ENCODE measurements at places on chromosomes 2 and 18.
A peak's percentile ranks its signal among the peaks of the same experiment; 100 is the strongest.

- no peak for DNase-seq
These were observed 307.7 kb downstream of the TNS1 start for GRCh38 chr2:217695033-217695520.

DNA sequence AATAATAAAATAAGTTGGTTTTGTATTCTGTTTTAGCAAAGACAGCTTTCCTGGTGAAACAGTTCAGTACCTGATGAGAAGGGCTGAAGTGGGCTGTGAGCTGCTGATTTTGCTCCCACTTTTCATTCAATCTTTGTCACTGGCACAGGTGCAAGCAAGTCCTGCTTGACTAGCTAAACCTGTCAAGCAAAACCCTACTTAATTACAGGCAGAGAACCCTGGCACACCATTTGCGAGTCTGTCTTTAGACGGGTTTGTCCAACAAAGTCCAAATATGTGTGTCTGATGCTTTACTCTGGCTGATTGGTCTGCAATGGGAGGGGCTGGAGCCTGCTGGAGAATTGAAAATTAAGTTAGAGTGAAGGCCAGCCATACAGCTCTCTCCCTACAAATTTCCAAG lies 267.2 kb downstream of the EPHA4 start:
- no peak for DNase-seq

DNA sequence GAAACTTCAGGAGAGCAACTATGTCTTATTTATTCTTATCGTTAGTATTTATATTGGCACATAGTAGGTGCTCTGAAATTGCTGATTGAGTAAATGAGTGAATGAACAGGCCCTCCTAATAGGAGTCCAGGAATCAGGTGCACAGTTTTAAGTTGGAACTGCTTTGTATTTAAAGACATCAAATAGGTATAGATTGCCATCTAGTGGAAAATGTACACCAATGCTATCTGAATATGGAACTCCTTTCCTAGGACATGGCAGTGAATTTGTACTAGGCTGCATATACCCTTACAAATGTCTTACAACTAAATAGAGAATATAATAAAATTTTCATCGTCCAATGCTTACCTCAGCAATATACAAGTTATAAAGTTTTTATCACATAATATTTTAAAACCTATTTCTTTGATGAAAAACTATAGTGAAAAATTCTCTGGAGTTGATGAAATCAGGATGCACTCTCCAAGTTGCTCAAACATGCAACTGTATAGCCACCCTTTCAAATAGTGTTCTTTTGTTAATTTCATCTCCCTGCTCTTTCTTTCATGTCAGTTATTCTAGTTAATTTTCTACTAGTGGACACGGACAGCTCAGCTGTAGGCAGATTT lies 318.9 kb upstream of the SYT4 start:
- DNase-seq: no peak

- no peak for DNase-seq
These were observed 423.6 kb upstream of the TNP1 start for GRCh38 chr2:217283460-217283859.

DNA sequence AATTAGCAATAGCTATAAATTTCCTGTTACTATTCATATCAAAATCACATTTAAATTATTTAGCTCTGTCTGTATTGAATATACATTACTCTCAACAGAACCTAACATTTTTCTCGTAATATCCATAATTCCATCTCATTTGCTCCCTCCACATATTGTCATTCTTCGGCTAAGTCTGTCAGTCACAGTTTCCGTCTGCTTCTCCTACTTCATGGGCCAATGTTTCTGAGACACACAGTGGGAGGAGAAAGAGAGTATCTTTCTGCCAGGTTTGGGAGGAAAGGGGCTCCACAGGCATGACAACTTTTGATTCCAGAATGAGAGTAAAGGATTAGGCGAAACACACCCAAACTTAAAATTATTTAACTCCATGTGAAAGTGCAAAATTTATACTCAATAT lies 273.1 kb upstream of the SMIM21 start:
- DNase-seq: no peak

DNA sequence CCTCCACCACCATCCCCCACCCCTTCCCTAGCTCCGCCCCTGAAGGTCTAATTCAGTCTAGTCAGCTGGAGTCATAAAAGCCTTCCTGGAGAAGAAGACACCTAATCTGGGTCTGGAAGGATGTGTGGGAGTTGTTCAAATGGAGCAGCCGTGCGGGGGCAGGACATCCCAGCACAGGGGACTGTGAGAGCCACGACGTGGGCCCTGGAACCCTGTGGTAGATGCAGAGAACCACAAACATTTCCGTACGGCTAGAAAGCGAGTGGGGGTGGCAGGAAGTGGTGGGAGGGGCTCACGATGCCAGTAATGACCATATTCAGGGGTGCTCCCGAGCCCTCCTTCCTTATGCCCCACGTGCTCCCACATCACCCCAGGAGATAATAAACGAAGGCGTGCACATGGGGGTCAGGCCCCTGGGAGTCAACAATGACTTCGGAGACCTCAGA lies 20.9 kb upstream of the COL6A3 start:
- DNase-seq: peak; percentile 62

DNA sequence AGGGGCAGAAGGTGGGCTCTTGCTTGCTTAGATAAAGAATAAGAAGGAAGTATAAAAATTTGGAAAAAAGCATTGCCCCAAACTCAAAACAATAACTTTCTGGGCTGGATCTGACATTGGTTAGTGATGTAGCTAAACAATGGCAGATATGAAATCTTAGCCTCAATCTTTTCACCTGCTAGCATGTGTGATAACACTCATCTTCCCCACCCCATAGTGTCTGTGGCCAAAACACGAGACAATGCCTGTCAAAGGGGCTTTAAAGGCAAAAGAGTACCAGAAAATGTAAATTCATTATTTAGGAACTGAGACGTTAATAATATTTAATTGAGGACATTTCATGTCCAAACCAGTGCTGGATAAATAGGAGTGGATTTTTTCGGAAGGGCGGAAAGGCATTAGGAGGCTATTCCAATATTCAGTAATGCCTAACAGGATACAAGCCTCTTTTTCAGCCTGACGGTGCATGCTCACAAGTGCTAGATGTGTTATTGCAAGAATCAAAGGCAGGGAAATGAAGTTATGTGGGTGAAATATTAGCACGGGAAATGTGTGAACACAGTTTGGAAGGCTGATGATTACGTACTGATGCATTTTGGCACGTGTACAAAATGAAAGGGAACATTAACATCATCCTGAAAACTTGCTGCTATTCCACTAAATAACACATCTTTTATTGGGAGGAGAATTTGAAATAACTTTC lies 395.7 kb downstream of the GALR1 start:
- no peak for DNase-seq

- DNase-seq: no peak
These were observed 541.7 kb upstream of the MEX3C start for GRCh38 chr18:51739044-51739666.

All from CD4-positive, alpha-beta T cell treated with Interleukin-2 at 100 ng/mL for 4 hours (primary cell).